Suppressor macrophage treated with lipopolysaccharide for 4 hours (primary cell): ENCODE measurements at places on chromosomes 2 and 18.
A peak's percentile ranks its signal among the peaks of the same experiment; 100 is the strongest.

- DNase-seq = no peak
Observed at GRCh38 chr2:238243496-238244076, 3.7 kb upstream of the HES6 start.

DNA sequence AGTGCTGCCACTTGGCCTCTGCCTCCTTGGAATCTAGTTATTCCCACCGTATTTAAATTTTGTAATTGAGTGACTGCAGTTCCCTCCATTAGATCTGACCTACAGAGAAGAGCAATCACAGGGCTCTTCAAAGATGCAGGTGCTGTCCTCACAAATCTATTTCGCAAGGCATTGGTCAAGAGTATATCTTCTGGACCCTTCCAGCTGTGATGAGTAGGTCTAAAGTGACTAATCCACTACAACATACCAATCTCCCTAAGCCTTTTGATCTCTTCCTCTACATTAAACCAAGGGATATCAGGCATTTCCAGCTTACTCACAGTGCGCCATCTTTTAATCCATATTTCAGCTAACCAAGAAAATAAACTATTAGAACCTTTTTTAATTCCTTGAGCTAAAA is 65.1 kb upstream of the COL3A1 start:
- no peak for DNase-seq

DNA sequence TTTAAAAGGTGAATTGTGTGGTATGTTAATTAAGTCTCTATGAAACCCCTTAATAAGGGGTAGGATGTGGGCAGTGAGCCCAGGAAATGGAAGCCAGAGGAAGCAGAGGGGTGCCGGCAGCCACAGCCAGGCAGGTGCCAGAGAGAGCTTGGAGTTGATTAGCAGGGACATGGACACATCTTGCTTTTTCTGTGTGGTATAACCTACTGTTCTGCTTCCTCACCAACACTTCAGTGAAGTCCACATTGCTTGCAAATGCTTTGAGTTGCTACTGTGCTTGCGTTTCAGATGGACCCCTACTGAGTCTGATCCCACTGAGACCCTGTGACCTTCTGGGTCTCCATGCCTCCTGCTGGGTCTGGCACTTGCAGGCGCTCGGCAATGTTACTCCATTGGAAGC is 30.3 kb upstream of the ARHGEF4 start:
- no peak for DNase-seq

DNA sequence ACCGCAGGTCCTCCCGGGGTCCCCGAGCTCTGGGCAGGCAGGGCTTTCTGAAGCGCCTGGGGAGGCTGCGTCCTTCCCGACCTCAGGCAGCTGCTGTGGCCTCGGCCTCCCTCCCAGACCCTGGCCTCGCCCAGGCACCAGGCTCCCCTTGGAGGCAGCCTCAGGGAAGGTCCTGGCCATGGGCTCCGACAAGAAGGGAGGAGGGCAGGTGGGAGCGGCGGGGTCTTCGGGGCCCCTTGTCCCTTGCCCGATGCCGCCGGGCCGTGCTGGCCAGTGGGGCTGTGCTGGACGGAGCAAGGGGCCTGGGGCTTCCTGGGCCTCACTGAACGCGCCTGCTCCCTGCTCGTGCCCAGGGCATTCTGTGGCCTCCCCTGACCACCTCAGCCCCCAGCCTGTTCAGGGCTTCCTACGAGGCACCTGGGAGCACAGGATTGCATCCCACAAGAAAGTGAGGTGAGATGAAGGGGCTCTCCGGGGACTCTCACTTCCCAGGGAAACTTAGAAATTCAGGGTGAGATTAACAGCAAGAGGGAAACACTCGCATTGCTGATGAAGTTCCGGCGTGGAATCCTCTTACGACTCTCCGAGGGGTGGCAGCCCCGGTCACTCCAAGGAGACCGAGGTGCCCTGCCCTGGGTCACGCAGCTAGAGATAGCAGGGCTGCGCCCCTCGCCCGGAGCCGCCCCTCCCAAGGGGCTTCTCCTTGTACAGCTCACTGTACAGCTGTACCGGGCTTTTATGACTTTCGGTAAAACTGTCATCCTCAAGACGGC is 778 bp downstream of the MFSD2B start:
- DNase-seq = no peak

DNA sequence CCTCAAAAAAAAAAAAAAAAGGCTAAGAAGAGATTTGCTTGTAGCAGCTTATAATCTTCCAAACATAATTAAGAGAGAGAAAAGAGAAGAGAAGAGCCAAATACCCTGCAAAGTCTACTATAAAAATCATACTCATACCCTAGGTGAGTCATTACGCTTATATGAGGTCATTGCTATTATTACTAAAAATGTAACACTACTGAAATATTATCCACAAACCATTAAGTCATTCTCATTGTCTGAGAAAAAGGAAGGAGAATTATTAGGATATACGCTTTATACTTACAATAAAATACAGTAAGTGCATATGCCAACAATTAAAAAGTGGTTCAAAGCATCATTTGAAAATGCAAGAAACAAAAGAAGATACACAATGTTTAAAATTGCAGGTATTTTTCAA is 66.5 kb downstream of the COLEC12 start:
- peak; percentile 52 for DNase-seq

- no peak for DNase-seq
Observed at GRCh38 chr2:205914213-205915129, 171.5 kb downstream of the INO80D start.

GRCh38 chr2:108115868-108116267 is 123.9 kb upstream of the SULT1C3 start:
- no peak for DNase-seq

- no peak for DNase-seq
Observed at GRCh38 chr18:13513021-13513420, 213.3 kb downstream of the FAM210A start.

DNA sequence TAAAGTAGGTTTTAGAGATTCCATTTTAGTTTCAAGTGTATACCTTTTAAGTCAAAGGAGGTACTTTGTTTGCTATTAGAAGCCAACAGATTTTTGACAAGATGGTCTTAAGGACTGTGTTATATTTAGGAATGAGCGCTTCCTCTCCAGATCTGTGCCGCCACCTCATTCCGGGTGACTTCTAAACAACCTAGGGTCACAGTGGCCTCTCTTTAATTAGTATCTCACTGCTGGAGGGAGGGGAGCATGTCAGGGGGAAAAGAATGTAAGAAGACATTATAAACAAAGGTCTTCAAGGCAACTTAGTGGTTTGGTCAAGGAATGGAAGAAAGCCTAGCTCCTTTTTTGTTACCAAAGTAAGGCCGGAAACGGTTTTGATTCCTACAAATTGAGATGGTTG is 67.0 kb downstream of the RBMS1 start:
- DNase-seq = no peak

- no peak for DNase-seq
Observed at GRCh38 chr2:4336864-4337263, 633.5 kb downstream of the DCDC2C start.

DNA sequence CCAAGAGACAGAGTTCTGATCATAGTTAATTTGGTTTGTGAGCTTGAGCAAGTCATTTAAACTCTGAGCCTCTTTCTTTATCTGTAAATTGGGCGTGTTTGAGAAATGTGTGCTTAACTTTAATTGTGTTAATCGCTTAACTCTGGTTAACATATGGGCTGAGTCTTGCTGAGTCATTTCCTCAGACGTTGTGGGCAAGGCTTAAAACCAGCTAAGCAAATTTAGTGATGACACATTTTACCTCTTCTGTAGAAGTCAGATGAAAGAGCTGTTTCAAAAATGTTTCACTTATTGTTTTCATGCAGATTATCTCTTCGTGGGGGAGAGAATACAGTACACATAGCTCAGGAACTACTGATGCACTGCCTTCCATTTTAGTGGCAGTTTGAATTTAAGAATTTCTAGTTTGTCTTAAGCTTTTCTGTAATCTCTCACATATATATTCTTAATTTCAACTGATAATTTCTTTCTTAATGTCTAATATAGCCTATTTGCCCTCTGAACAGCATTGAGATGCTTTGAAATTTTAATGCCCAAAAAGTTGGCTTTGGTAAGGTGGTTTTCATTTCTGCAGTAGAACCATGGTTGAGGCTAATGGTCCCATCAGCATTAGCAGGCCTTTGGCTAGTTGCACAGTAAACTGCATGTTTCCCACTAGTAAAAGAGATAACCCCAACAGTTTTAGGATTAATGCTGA is 34.9 kb downstream of the RAB10 start:
- peak; percentile 79 for DNase-seq

- DNase-seq = no peak
Observed at GRCh38 chr2:219381448-219381847, 6.3 kb downstream of the DNPEP start.

DNA sequence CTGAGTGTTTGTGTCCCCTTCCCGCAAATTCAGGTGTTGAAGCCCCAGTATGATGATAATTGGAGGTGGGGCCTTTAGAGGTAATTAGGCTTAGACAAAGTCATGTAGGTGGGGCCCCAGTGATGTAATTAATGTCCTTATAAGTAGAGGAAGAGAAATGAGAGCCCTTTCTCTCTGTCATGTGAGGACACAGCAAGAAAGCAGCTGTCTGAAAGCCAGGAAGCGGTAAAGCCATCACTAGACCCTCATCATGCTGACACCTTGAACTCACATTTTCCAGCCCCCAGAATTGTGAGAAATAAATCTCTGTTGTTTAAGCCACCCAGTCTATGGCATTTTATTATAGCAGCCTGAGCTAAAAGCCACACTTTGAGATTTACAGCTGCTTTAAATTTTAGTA is 1580.0 kb downstream of the LRP1B start:
- no peak for DNase-seq

GRCh38 chr2:54228945-54229344 is 27.1 kb downstream of the TSPYL6 start:
- DNase-seq = no peak

DNA sequence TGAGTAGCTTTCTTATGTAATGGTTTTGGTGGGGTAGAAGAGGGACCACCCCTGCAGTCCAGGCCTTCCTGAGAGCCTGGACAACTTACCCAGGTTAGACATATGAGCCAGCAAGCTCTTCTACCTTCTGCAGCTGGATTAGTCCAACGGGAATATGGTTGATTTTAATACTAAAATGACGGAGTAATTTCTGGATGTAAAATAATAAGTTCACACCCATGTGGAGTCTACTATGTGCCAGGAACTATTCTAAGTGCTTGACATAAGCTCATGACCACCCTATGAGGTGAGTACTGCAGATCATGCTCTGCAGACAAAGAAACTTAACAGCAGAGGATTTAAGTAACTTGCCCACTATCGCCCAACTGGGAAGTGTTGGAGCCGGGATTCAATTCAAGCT is 45.5 kb downstream of the DPP4 start:
- no peak for DNase-seq

DNA sequence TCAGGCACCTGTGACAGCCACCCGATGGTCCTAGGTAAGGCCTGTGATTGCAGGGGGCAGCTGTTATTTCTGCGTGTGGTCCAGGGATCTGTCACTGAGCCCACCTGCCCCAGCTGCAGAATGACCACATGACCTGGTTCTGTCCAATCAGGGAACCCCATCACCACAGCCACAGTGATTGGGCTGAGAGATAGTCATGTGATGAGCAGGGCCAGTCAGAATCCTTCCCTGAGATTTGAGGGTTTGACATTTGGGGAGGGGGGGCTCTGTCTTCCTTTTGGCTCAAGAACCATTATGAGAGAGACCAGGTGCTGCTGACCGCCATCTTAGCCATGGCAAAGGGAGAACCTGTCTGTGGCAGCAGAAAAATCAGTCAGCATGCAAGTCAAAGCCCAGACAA is 147.2 kb downstream of the SMAD7 start:
- no peak for DNase-seq

- DNase-seq = peak; percentile 55
Observed at GRCh38 chr2:46010925-46011490, 286.2 kb upstream of the EPAS1 start.

DNA sequence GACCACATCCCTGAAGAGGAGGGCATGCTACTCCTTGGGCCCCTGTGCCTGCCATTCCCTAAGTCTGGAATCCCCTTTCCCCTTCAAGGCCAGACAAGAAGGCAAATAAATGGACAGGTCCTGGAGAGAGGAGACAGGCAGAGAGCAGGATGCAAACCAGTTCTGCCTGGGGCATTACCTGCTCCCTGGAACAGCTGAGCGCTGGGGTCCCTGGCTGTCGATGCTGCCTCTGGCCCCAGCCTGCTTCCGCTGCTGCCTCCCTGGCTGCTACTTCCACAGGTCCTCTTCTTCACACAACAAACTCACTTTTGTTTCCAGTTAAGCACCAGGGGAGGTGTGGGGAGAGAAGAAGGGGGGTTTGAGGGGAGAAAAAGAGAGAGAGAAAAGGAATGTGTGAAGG is 53.1 kb downstream of the SLC4A5 start:
- no peak for DNase-seq

GRCh38 chr2:72759755-72760154 is 66.1 kb downstream of the EXOC6B start:
- no peak for DNase-seq

GRCh38 chr2:237651761-237652160 is 24.4 kb downstream of the LRRFIP1 start:
- no peak for DNase-seq

GRCh38 chr18:49842656-49843055 is 29.3 kb upstream of the ACAA2 start:
- DNase-seq = no peak

DNA sequence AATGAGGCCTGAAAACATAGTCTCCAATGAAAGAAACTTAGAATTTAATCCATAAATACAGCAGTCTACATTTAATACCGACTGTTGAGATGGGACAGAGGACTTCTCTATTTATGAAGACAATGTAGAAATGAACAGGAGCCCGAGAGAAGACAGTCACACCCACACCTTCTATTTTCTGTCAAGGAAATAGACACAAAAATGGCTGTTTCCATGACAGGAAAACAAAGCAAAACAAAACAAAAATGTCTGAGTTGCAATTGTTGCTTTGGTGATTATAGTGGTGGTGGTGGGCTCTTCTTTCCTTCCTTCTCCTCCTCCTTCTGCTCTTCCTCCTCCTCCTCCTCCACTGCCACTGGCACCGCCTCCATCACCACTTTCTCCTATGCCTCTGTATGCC is 72.3 kb upstream of the CCDC68 start:
- no peak for DNase-seq

- DNase-seq = no peak
Observed at GRCh38 chr18:8177330-8178016, 431.8 kb upstream of the RAB12 start.

GRCh38 chr2:20509301-20509769 is 62.5 kb downstream of the RHOB start:
- DNase-seq = no peak

GRCh38 chr18:76822506-76823160 is at the start of gene ZNF236:
Gene ZNF236, plus strand, starts transcription at chr18:76822557. Its CDS starts 51 bp downstream, at chr18:76822608.
- peak; percentile 82 for DNase-seq

DNA sequence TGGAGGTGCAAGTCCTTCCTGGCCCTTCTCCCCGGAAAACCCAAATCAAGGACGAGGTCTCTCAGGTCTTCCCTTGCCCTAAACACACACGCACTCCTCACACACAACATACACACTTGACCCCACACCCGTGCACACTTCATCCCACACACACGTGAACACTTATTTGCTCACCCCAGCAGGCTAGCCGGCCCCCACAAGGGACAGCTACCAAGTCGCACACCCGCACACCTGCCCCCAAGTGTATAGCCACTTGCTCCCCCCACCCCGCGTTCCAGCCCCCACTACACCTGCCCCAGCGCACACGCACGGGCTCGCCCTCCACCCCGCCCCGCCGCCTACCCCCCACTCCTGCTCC is 359 bp downstream of the TGFBRAP1 start:
- no peak for DNase-seq
